ENCODE measurements at places on chromosomes 5 and 9.

DNA sequence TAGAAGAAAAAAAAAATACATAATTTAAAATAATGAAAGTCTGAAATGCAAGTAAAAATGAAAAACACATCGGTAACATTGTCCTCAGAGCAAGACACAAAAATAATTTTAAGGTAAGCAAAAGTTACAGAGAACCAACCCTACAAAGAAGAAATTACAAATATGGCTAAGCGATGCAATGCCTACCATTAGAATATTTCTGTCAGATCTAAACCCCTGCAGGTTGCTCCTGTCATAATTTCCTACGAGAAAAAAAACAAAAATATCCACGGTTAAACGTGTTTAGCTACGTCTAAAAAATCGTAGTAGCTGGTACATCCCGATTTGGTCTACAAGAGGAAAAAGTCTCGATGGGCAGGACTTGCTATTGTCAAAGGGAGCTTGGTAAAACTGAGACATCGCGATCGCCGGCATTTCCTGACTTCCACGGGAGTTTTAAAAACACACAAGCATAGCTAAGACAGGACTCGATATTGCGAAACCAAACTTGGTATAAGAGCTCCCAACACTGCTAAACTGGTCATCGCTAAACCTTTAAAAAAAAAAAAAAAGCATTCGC is 1.1 kb upstream of the ANXA2R start:
- no peak for DNase-seq

DNA sequence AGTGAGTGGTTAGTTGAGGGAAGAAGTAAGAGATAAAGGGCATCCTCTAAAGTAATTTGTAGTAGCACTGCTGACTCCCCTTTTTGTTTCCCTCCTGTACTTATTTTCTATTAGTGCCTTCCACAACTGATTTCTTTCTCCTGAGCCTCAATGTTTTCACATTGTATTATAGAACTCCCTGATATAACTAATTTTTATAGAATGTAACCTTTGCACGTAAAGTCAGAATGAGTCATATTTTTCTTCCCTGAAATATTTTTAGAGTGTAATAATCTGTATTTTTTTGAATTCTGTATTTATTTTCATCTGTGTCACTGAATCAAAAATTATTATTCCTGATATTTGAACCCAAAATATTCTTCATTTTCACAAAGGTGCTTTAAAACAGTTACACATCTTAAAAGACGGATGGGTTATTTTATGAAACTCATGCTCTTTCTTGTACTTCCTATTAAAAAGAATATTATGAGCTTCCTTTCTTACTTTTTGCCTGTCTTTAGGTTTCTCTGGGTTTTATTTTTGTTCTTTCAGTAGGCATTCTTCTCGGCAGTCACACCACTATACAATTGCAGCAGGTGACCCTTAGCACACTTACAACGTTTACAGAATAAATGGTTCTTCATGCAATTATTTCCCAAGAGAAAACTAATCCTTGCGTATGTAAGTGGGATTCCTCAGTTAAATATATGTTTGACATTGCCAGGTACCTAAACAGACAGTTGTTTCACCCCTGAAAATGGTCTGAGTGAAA is 30.5 kb upstream of the DMRTA1 start:
- no peak for DNase-seq

DNA sequence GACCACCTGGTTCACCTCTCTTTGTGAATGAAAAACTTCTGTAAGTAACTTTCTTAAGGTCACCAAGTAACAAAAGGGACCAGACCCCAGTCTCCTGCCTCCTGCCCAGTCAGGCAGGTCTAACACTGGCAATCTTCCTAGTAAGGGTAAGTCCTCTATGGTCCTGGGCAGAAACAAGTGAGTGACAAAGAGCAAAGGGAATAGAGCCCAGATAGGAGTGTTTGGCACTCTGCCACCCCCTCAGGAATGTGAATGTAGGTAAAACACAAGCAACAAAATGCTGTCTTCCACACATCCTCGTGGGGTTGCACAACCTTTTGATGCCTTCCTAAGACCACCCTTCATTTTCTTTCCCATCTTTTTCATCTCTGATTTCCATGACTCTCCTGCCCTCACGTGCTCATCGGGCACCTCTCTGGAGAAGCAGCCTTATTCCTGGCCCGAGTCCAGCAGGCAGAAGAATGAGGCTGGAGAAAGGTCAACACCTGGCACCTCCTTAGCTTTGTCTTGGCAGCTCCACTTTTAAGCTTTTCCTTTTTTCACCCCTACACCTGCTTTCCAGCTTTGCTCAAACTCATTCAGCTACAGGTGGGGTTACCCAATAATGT is 90.2 kb upstream of the LHFPL2 start:
- no peak for DNase-seq

- DNase-seq: no peak
These were observed 31.0 kb upstream of the ALDH1B1 start for GRCh38 chr9:38361473-38361850.

DNA sequence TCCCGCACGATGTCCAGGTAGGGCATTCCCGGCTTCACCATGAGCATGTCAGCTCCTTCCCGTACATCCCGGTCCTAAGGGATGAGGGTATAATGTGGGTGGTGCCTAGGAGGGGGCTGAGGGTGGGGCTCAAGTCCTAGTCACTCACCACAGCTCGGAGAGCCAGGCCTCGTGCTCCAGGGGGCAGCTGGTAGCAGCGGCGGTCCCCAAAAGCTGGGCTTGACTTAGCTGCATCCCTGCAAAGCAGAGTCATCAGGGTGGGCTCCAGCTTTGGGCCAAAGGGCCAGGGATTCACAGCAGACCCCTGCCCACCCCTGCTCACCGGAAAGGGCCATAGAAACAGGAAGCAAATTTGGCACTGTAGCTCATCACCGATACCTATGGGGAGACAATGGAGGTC is 11.6 kb downstream of the ALAD start:
- DNase-seq: no peak

- DNase-seq: no peak
These were observed 32.0 kb upstream of the MSX2 start for GRCh38 chr5:174692381-174692780.

GRCh38 chr9:13163946-13164345 is 115.5 kb downstream of the MPDZ start:
- DNase-seq: no peak

- no peak for DNase-seq
These were observed 184.6 kb upstream of the DMAC1 start for GRCh38 chr9:7984203-7984602.

GRCh38 chr9:11558043-11558442 is 945.2 kb upstream of the PTPRD start:
- no peak for DNase-seq

DNA sequence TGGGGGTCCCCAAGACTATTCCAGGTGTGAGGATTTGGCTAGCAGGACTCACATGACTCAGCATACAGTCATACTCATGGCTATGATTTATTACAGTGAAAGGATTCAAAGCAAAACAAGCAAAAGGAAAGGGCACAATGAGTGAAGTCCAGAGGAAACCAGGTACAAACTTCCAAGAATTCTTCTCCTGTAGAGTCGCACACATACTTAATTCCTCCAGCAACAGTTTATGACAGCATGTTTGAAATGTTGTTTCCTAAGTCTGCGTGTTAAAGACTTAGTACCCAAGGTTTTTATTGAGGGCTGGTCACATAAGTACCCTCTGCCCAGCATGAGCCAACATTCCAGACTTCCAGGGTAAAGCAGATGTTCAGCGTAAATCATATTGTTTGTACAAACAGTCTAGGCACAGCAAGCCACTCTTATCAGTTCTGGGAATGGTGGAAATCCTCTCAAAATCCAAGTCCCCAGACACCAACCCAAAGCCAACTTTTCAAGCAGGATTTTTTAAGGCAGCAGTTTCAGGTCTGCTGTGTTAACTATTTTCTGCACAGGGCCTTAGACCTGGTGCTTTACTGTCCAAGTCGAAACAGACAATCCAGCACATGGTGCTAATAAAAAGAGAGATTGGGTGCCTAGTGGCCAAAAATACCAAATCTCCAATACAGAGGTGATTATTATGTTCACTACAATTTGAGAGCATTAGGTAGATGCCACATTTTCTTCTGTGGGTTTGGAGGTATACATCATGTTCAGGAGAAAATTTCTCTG is 18.6 kb upstream of the RICTOR start:
- DNase-seq: no peak

DNA sequence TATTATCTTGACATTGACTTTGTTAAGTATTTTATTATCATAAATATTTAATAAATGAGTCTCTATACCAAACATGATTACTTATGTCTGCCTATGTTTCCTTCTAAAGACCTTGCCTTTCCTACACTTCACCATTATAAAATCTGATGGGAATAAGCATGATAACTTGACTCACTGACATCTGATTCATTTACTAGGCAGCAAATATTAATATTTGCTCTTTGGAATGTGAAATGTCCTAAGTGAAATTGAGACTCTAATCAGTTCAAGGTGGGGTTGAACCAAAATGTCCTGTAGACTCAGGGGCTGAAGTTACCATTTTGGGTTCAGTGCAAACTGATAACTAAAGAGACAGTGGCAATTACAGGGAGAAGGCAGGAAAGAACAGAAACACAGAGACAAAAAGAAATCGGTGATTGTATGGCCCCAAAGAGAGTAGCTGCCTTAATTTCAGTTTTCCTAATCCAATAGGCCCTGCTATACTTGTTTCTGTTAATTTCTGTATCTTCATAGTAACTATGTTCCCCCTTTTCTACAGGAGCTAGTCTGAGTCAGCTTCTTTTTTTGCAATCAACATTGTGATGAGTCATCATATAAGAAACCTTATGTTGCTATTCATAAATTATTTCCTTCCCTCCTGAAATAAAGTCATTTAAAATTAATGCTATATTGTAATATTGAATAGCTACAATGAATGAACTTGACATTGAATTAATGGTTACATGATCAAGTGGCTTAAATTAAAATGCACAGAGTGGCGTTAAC is 296.8 kb downstream of the PDE4D start:
- no peak for DNase-seq

GRCh38 chr9:33139421-33140228 is 27.5 kb downstream of the B4GALT1 start:
- DNase-seq: no peak

GRCh38 chr5:45399041-45399440 is 297.1 kb downstream of the HCN1 start:
- no peak for DNase-seq

- DNase-seq: no peak
These were observed 186.1 kb downstream of the FSTL4 start for GRCh38 chr5:133426264-133426663.

- no peak for DNase-seq
These were observed 3.6 kb downstream of the FBXO38 start for GRCh38 chr5:148387325-148387724.

Data from urinary bladder (tissue), 4 donors.